ENCODE measurements at places on chromosomes 2 and 18. TPM values are rescaled to one million over a fixed set of nuclear protein-coding genes. Genes with fewer than 3 reads are reported as not detected.

- H3K27ac ChIP-seq, result no peak overlapping the region
- H3K27me3 ChIP-seq, result no peaks in the 10 kb centered on the region
- no peak overlapping the region for H3K4me3 ChIP-seq
- no peak for DNase-seq
- H3K36me3 ChIP-seq, result no peaks in the 10 kb centered on the region
These were observed 168.0 kb downstream of the ASXL3 start for GRCh38 chr18:33745871-33746545.

DNA sequence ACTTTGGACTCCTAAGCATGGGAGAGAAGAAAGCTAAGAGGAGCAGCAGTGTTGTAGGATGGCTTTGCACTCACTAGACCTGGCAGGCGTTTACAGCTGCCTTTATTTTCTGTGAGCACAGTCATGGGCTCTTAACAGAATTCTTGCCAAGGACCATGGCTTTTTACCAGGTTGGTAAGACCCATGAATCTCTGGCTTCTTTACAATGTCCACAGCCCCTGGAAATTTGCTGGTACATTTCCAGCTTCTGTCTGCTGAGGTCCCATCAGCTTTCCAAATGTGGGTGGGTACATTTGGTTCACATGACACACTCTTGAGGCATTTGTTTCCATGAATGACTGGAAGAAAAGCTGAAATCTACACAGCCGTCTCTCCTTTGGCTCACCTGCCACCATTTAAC, 162.7 kb downstream of the PPP1R1C start:
- H3K4me1 ChIP-seq, result no peaks in the 10 kb centered on the region
- no peaks in the 10 kb centered on the region for H3K27me3 ChIP-seq
- H3K36me3 ChIP-seq, result no peaks in the 10 kb centered on the region
- H3K4me3 ChIP-seq, result no peak overlapping the region

- no peak overlapping the region for H3K27ac ChIP-seq
- H3K4me3 ChIP-seq, result no peak overlapping the region
- peaks cover 29% of the 10 kb centered on the region for H3K36me3 ChIP-seq
- DNase-seq, result no peak
- peaks cover 20% of the 10 kb centered on the region for H3K4me1 ChIP-seq
These were observed 40.0 kb downstream of the ASXL2 start for GRCh38 chr2:25838152-25838756.

GRCh38 chr18:22868831-22869230, 64.3 kb upstream of the RBBP8 start:
- peaks cover 29% of the 10 kb centered on the region for H3K27me3 ChIP-seq
- no peak overlapping the region for H3K27ac ChIP-seq
- no peak for DNase-seq
- no peaks in the 10 kb centered on the region for H3K36me3 ChIP-seq

Gene GRB14
- not detected for total RNA-seq

Gene L3MBTL4
- 0.26 TPM for total RNA-seq
